H4 (cell line): ENCODE measurements at places on chromosomes 1 and 21. TPM values are rescaled to one million over a fixed set of nuclear protein-coding genes. Genes with fewer than 3 reads are reported as not detected.

- no peak for DNase-seq
Measured at GRCh38 chr1:46575778-46576177, 24.3 kb upstream of the KNCN start.

DNA sequence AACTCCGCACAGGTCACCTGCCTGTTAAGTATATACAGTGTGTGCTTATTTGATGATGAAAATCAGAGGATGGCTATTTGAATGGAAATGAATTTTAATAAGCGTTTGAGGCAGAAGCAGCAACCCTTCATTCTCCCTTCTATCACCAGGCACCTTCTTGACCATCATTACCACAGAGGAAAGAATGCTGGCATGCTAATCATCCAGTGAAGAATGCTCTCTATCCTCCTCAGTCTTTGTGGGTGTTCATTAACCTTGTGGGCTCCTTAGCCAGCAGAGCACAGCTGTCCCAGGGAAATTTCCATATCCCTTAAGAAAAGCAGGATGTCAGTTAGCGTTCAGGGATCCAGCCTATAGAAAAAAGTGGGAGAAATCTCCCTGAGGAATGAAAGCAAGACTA lies 428.0 kb upstream of the CAMK1G start:
- DNase-seq: no peak

- no peak for DNase-seq
Measured at GRCh38 chr1:204327359-204327758, 32.4 kb downstream of the PLEKHA6 start.

GRCh38 chr1:24502065-24502708 lies 449 bp upstream of the RCAN3 start:
- DNase-seq: peak; percentile 30

- DNase-seq: no peak
Measured at GRCh38 chr1:60156371-60156770, 82.8 kb upstream of the C1orf87 start.

DNA sequence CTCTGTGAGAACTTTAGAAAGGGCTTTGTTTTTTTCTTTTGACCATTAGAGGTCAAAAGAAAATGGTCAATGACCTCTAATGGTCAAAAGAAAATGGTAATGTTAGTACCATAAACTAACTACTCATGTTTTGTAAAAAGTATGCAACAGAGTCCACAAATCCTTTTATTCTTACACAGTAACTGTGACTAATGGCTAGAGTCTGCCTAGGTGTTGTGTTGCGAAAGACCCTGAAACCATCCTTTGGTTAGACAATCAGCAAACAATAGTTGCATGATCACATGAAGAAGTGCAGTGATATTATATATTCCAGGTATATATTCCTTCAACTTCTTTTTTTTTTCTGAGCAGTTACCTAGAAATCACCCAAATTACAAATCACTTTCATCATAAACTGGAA lies 40.9 kb downstream of the NEGR1 start:
- DNase-seq: no peak

DNA sequence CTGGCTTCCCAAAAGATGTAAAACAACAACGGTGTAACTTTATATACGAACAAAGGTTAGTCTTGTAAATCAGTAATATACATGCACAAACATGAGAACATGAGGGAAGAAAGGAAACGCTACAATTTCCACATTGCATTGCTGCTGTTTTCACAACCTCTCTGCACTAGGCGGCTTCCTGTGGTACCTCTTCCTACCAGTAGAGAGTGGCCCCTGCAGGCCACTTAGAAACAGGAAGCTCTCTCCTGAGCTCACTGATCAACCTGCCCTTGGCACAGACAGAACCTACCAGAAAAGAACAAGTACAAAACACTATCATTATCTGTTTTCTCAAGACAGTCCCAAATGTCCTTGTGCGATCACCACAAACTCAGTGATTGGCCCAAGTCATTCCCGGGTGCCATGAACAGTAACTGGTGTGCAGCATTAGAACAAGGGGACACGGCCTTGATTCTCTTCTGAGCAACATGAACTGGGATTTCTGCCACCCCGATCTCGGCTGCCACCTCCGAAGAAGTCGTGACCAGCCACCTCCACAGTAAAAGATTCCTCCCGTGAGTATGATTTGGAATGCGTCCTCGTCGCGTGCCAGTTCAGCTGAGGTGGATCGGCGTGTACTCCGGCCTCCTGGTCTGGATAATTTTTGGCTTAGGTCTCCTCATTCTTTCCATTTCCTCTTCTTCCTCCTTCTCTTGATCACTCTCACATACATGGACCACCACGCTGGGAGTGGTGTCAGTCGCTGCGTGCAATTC lies 5.7 kb upstream of the KCNE1 start:
- DNase-seq: no peak

GRCh38 chr1:229479660-229480399 lies 28.3 kb downstream of the NUP133 start:
- no peak for DNase-seq

- no peak for DNase-seq
Measured at GRCh38 chr1:41427916-41428737, 56.4 kb downstream of the EDN2 start.

DNA sequence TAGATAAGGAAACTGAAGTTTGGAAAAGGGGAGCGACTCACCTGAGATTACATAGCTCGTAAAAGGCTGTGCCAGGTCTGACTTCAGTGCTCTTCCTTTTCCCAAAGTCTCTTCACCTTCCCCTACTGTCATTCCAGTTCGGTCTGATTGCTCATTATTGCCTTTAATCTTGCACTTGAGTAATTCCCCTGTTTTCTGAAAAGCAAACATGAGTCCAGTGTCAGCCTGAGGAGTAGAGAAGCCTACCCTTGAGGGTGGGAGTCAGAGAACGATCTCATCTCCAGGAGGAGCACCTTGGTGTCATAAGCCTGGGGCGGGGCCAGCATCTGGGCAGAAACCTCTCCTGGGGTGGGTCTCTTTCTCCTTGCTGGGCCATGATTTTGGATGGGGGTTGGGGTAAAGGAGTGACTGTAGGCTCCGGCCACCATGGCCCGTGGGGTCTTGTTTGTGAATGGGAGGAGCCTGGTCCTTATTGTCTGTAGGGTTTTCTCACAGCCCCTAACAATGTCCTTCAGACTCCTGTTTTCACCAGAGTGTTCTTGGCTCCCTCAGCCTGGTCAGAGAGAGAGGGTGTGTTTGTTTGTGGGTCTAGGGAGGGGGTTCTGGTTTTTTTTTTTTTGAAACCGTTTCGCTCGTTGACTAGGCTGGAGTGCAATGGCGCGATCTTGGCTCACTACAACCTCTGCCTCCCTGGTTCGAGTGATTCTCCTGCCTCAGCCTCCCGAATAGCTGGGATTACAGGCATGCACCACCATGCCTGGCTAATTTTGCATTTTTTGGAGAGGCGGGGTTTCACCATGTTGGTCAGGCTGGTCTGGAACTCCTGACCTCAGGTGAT lies 6.0 kb downstream of the VANGL2 start:
- no peak for DNase-seq

DNA sequence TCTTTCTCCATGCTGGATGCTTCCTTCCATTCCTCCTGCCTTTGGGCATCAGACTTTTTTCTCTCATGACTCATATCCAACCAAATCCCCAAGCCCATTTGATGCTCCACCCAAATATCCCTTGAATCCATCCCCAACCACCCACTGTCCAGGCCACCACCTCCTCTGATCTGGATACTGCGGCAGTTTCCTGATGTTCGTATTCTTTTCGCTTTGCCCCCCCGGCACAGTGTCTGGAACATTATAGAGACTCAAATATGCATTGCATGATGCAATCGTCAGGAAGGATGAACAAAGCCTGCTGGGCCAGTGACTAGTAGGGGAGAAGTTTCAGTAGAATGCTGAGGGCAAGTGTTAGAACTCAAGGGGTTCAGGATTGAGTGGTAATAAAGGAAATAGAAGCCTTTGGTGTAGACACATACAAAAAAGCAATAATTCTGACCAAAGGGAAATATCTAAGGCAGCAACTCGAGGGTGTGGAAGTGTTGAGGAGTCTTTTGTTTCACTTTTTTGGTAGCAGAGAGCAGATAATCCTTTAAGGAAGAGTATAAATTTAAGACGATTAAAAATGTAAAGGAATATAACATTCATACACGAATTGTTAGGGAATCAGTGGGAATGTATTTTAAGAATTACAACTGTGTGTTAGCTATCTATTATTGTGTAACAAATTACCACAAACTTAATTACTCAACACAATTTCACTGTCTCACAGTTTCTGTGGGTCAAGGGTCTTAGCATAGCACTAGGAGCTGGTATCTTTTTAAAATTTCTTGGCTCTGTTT lies 7.5 kb downstream of the S100A11 start:
- DNase-seq: no peak

- DNase-seq: no peak
Measured at GRCh38 chr1:78950826-78951225, 55.7 kb downstream of the ADGRL4 start.

- no peak for DNase-seq
Measured at GRCh38 chr1:8649027-8649426, 168.4 kb downstream of the RERE start.

GRCh38 chr21:34994766-34995631 lies 54.1 kb downstream of the RUNX1 start:
- no peak for DNase-seq

The GAS5 gene
- 335 and 341 TPM in 2 replicates for total RNA-seq

The S1PR1 gene
- total RNA-seq: 3.2 and 4.9 TPM in 2 replicates

The EFCAB7 gene
- 8.9 and 9.8 TPM in 2 replicates for total RNA-seq

The ADORA3 gene
- not detected in 2 replicates for total RNA-seq

The FHAD1 gene
- 0.17 TPM in 1 of 2 replicates, not detected in the other for total RNA-seq
